Endothelial cell (in vitro differentiated cells): ENCODE measurements at places on chromosomes 11 and 22. TPM values are rescaled to one million over a fixed set of nuclear protein-coding genes. Genes with fewer than 3 reads are reported as not detected.
A peak's percentile ranks its signal among the peaks of the same experiment; 100 is the strongest.

Gene MUC5AC
- not detected for total RNA-seq

Gene ST3GAL4
- 25.9 TPM for total RNA-seq

Gene ANO9
- total RNA-seq: 0.41 TPM

Gene GANAB
- total RNA-seq: 383 TPM

Gene OR51E2
- total RNA-seq: not detected

GRCh38 chr22:47307326-47307725, 544.9 kb downstream of the TBC1D22A start:
- no peaks in the 10 kb centered on the region for H3K4me1 ChIP-seq
- H3K4me3 ChIP-seq: no peak overlapping the region
- no peak overlapping the region for H3K27ac ChIP-seq
- no peak for DNase-seq

- peak; percentile 27 for DNase-seq
- peaks cover 6% of the 10 kb centered on the region for H3K27me3 ChIP-seq
- no peak overlapping the region for H3K27ac ChIP-seq
- no peak overlapping the region for H3K4me3 ChIP-seq
Observed at GRCh38 chr11:47233989-47234668, 14.5 kb downstream of the ACP2 start.

- no peak overlapping the region for H3K4me3 ChIP-seq
- H3K36me3 ChIP-seq: peaks cover 4% of the 10 kb centered on the region
- no peak for DNase-seq
- H3K27me3 ChIP-seq: peaks cover 4% of the 10 kb centered on the region
Observed at GRCh38 chr11:71068963-71069362, 183.4 kb downstream of the SHANK2 start.

- no peak overlapping the region for H3K4me3 ChIP-seq
- H3K4me1 ChIP-seq: peaks cover 20% of the 10 kb centered on the region
- H3K27ac ChIP-seq: no peak overlapping the region
- DNase-seq: no peak
- no peaks in the 10 kb centered on the region for H3K36me3 ChIP-seq
- H3K27me3 ChIP-seq: no peaks in the 10 kb centered on the region
Observed at GRCh38 chr11:77770629-77771028, 49.9 kb downstream of the RSF1 start.

GRCh38 chr11:122717264-122717867, 61.8 kb downstream of the UBASH3B start:
- peaks cover 2% of the 10 kb centered on the region for H3K27me3 ChIP-seq
- peak overlapping the region; percentile 58 for H3K27ac ChIP-seq
- H3K36me3 ChIP-seq: peaks cover 5% of the 10 kb centered on the region
- H3K4me3 ChIP-seq: no peak overlapping the region

- H3K4me1 ChIP-seq: peaks cover 17% of the 10 kb centered on the region
- peaks cover 7% of the 10 kb centered on the region for H3K27me3 ChIP-seq
- peak overlapping the region; percentile 59 for H3K4me3 ChIP-seq
- no peaks in the 10 kb centered on the region for H3K36me3 ChIP-seq
Observed at GRCh38 chr11:69704508-69705253, 859 bp upstream of the FGF19 start.

DNA sequence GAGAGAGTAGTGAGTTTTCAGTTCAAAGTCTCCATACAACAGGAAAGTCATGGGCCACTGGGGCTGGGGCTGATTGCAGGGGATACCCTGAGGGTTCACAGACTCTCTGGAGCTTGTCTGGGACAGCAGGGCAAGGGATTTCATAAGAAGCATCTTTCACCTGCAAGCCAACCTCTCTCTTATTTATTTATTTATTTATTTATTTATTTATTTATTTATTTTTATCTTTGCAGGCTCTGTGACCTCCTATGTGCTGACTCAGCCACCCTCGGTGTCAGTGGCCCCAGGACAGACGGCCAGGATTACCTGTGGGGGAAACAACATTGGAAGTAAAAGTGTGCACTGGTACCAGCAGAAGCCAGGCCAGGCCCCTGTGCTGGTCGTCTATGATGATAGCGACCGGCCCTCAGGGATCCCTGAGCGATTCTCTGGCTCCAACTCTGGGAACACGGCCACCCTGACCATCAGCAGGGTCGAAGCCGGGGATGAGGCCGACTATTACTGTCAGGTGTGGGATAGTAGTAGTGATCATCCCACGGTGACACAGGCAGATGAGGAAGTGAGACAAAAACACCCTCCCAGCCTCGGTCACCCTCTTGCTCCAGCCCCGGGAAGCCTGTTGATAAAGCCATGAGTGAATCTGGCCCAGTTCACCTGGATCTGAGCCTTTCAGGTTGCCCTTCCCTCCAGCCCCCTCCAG, 68.4 kb downstream of the GGTLC2 start:
- no peak for DNase-seq
- H3K4me1 ChIP-seq: peaks cover 11% of the 10 kb centered on the region
- peaks cover 4% of the 10 kb centered on the region for H3K27me3 ChIP-seq

DNA sequence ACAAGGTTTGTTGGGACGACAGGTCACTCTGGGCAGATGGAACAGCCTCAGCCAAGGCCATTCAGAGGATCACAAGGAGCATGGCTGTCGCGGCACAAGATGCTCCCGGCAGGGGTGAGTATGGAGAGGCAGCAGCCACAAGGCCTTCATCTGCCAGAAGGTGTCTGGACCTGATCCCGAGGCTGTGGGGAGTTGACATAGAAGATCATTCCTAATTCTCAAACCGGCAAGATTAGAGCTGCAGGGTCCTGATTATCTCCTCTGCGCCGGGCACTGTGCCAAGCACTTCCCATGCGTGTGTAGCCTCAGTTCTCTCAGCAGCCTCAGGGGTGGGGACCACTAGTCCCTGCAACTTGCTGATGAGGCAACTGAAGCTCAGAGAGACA, 32.3 kb upstream of the RFPL3 start:
- H3K4me3 ChIP-seq: no peak overlapping the region
- H3K27ac ChIP-seq: no peak overlapping the region
- H3K36me3 ChIP-seq: peaks cover 4% of the 10 kb centered on the region
- DNase-seq: no peak
- H3K27me3 ChIP-seq: peaks cover 4% of the 10 kb centered on the region

DNA sequence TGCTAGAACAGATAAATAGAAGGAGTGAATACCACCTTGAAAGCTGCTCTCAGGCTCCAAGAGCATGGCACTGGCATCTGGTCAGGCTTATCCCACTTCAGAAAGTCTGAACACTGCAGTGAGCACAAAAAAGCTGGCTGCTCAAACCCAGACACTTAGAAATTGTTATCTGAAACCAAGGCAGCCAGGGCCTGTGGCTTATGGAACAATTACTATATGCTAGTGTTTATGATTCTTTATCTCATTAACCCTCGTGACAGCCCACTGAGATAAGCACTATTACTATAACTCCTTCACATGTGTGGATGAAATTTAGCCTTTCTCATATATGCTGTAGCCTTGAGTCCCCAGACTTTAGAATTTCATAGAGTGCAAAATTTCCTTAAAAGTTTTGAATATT, 400.2 kb downstream of the RAB38 start:
- H3K27me3 ChIP-seq: no peaks in the 10 kb centered on the region
- no peaks in the 10 kb centered on the region for H3K36me3 ChIP-seq

GRCh38 chr11:33454264-33454663, 197.1 kb downstream of the HIPK3 start:
- H3K4me3 ChIP-seq: no peak overlapping the region
- H3K36me3 ChIP-seq: no peaks in the 10 kb centered on the region
- no peaks in the 10 kb centered on the region for H3K27me3 ChIP-seq
- H3K27ac ChIP-seq: no peak overlapping the region
- peaks cover 4% of the 10 kb centered on the region for H3K4me1 ChIP-seq

- peaks cover 29% of the 10 kb centered on the region for H3K4me1 ChIP-seq
- H3K27ac ChIP-seq: peak overlapping the region; percentile 94
- H3K27me3 ChIP-seq: peaks cover 21% of the 10 kb centered on the region
- no peak for DNase-seq
- peak overlapping the region; percentile 100 for H3K4me3 ChIP-seq
Observed at GRCh38 chr11:83158357-83158786, 1.4 kb downstream of the PCF11 start.

DNA sequence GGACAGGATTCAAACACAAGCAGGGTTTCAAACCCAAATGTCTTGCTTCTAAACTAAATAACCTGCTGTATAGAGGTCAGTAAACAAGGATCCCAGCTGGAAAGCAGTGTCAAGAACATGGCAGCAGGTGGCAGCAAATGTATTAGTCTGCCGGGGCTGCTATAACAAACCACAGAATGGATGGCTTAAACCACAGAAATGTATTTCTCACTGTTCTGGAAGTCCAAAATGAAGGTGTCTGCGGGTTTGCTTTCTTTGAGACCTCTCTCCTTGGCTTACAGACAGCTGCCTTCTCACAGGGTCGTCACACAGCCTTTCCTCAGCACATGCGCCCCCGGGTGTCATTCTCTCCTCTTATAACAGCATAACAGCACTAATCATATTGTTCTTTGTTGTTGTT, 65.1 kb upstream of the LRRC55 start:
- peaks cover 2% of the 10 kb centered on the region for H3K4me1 ChIP-seq
- no peak overlapping the region for H3K27ac ChIP-seq
- H3K4me3 ChIP-seq: no peak overlapping the region
- DNase-seq: peak; percentile 42
- no peaks in the 10 kb centered on the region for H3K36me3 ChIP-seq

- H3K27me3 ChIP-seq: peaks cover 5% of the 10 kb centered on the region
- DNase-seq: no peak
- no peak overlapping the region for H3K4me3 ChIP-seq
- H3K36me3 ChIP-seq: no peaks in the 10 kb centered on the region
- no peak overlapping the region for H3K27ac ChIP-seq
Observed at GRCh38 chr11:19722702-19723101, 10.1 kb downstream of the NAV2 start.

DNA sequence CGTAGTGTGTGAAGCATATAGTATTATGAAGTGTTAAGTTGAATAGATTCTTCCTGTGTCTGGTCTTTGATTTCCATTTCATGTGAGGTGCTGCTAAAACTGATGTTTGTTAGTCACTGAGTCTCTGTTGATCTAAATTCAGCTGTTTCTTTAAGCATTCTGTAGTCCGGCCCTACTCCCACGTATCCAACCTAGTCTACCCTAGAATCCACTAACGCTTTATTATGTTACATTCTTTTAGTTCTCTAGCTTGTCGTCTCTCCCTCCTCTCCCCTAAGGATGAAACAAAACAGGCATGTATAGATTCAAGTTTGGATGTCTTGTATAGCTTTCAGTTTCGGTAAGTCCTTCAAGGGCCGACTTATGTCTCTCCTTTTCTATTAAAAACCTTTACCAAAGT, 4.1 kb downstream of the WEE1 start:
- H3K4me1 ChIP-seq: peaks cover 21% of the 10 kb centered on the region
- DNase-seq: no peak
- no peak overlapping the region for H3K27ac ChIP-seq
- H3K4me3 ChIP-seq: peak overlapping the region; percentile 10

- H3K27ac ChIP-seq: no peak within 1 kb of the TSS
- H3K4me1 ChIP-seq: no peaks in the 10 kb centered on the region
- H3K4me3 ChIP-seq: no peak within 1 kb of the TSS
- H3K36me3 ChIP-seq: peaks cover 4% of the 10 kb centered on the region
- H3K27me3 ChIP-seq: peaks cover 13% of the 10 kb centered on the region
Observed at GRCh38 chr22:22244316-22245250, at the start of gene VPREB1. Gene VPREB1 (plus strand): TSS chr22:22244786. CDS start chr22:22244814, 28 bp downstream.

DNA sequence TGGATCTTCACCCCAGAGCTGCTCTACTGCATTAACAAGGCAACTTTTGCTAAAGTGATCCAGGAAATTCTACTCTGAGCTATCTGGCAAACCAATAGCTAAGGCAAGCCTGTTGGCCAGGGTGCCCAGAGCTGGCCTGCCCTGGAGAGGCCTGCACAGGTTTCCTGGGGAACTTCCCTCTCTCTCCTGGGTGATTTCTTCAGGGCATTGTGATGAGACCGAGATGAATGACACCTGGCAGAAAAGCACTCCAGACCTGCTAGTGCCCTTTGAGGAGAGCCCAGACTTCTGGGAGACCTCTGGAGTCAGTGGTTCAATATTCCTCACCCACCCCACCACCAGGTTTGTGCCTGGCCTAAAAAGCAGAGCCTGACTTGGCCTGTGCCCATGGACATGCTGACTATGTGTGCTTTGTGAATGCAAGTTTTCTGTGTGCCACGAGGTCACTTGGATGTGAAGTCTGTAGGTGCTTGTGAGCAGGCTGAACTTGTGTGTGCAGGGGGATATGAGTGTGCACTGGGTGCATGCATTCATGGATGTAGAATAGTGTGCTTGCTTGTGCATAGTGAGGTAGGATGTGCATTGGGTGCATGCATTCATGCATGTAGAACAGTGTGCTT, 4.4 kb upstream of the APLNR start:
- no peak overlapping the region for H3K4me3 ChIP-seq
- H3K36me3 ChIP-seq: no peaks in the 10 kb centered on the region
- DNase-seq: no peak
- peaks cover 76% of the 10 kb centered on the region for H3K4me1 ChIP-seq

GRCh38 chr11:46574656-46575055, 19.2 kb downstream of the AMBRA1 start:
- DNase-seq: no peak
- no peak overlapping the region for H3K27ac ChIP-seq
- peaks cover 6% of the 10 kb centered on the region for H3K36me3 ChIP-seq
- H3K4me3 ChIP-seq: no peak overlapping the region

DNA sequence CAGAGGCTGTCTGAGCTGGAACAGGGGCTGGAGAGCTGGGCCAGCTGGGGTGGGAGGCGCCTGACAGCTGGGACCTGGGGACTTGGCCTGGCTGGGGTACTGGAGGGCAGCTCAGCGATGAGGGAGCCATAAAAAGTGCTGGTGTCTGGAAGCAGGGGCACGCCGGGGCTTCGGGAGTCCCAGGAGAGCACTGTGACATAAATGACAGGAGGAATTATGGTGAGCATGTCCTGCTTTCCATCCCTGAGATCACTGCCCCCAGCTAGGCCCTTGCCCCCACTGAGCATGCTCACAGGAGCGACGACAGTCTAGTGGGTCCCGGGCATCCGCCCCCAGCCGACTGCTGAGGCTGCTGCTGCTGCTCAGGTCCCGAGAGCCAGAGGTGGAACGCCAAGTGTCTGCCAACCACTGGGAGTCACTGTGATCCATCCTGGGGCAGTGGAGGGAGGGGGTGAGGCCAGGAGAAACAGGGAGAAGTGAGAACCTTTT, 6.2 kb downstream of the ROBO4 start:
- H3K4me1 ChIP-seq: peaks cover 30% of the 10 kb centered on the region
- H3K27me3 ChIP-seq: peaks cover 1% of the 10 kb centered on the region
- H3K36me3 ChIP-seq: peaks cover 35% of the 10 kb centered on the region
- no peak overlapping the region for H3K4me3 ChIP-seq
- peak; percentile 5 for DNase-seq
- no peak overlapping the region for H3K27ac ChIP-seq

DNA sequence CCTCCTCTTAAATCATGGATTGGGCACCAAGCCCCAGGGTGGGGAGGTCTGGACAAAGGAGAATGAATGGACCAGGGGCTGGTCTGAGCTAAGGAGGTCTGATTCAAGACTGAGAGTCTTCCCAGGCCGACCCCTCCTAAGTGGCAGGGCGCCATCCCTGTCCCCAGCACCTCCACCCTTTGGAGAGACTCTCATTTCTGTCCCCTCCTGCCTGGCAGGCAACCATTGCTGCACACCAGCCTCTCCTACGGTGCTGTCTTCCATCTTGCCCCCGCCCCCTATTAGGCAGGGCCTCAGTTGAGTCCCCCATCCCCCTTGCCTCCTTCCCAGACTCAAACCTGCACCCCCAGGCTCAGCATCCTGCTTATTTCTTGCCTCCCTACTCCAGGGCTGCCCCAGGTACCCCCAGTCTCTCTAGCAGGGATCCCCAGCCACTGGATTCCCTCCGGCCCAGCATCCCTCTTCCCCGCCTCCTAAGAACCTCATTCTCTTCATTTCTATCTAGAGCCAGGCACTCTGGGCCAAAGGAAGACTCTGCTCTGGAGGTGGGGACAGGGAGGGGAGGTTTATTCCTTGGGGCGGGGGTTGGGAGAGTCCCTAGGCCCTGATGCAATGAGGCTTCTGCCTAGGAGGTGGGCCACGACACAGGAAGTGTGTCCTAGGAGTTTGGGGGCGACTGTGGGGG, 1.7 kb upstream of the RCOR2 start:
- peaks cover 5% of the 10 kb centered on the region for H3K36me3 ChIP-seq
- H3K27me3 ChIP-seq: peaks cover 9% of the 10 kb centered on the region
- peak overlapping the region; percentile 65 for H3K4me3 ChIP-seq
- H3K27ac ChIP-seq: no peak overlapping the region
- no peak for DNase-seq
